ENCODE measurements at places on chromosomes 4 and X. TPM values are rescaled to one million over a fixed set of nuclear protein-coding genes. Genes with fewer than 3 reads are reported as not detected.

- peaks cover 23% of the 10 kb centered on the region for H3K36me3 ChIP-seq
- H3K4me3 ChIP-seq = no peak overlapping the region
- H3K4me1 ChIP-seq = peaks cover 3% of the 10 kb centered on the region
- H3K27me3 ChIP-seq = no peaks in the 10 kb centered on the region
- H3K27ac ChIP-seq = no peak overlapping the region
- DNase-seq = no peak
These were observed 127.7 kb downstream of the MANBA start for GRCh38 chr4:102633100-102633499.

USP17L19 gene
- not detected for total RNA-seq

GRCh38 chr4:2487632-2488031, 18.7 kb downstream of the RNF4 start:
- no peak for DNase-seq
- H3K4me1 ChIP-seq = peaks cover 39% of the 10 kb centered on the region
- H3K27me3 ChIP-seq = no peaks in the 10 kb centered on the region
- H3K4me3 ChIP-seq = no peak overlapping the region

GRCh38 chr4:102344520-102344953, 745 bp downstream of the SLC39A8 start:
- no peak for DNase-seq
- H3K27ac ChIP-seq = peak overlapping the region; percentile 49

DNA sequence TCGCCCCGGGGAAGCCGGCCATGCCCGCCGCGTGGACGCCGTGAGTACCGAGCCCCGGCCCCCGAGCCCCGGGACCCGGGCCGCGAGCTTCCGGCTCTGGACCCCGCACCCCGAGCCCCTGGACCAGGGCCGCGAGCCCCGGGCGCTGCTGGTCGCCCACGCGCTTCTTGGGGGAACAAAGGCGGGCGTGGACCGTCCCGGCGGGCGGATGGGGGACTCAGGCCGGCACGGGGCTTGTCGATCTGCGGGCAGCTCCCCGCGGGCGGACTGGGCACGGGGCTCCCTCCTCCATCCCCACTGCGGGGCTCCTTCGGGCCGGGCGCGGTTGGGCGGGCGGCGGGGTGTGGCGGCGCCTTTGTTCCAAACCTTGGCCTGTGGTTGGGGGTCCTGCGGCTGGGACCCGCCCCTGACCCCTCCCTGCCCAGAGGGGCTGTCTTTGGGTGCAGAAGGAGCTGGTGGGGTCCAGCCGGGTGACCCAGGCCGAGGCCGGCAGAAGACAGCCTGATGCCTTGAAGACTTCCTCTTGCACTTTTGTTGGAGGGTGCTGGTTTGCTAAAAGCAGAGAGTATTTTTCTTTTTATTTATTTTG, 25.2 kb upstream of the ADD1 start:
- peak overlapping the region; percentile 41 for H3K4me3 ChIP-seq
- no peaks in the 10 kb centered on the region for H3K27me3 ChIP-seq
- H3K4me1 ChIP-seq = peaks cover 15% of the 10 kb centered on the region
- H3K36me3 ChIP-seq = peaks cover 23% of the 10 kb centered on the region

COL4A6 gene
- total RNA-seq = 58.3 TPM
